ENCODE measurements at places on chromosomes 6 and 20. TPM values are rescaled to one million over a fixed set of nuclear protein-coding genes. Genes with fewer than 3 reads are reported as not detected.

- DNase-seq = no peak
Observed at GRCh38 chr6:36605560-36606391, 11.6 kb downstream of the SRSF3 start.

DNA sequence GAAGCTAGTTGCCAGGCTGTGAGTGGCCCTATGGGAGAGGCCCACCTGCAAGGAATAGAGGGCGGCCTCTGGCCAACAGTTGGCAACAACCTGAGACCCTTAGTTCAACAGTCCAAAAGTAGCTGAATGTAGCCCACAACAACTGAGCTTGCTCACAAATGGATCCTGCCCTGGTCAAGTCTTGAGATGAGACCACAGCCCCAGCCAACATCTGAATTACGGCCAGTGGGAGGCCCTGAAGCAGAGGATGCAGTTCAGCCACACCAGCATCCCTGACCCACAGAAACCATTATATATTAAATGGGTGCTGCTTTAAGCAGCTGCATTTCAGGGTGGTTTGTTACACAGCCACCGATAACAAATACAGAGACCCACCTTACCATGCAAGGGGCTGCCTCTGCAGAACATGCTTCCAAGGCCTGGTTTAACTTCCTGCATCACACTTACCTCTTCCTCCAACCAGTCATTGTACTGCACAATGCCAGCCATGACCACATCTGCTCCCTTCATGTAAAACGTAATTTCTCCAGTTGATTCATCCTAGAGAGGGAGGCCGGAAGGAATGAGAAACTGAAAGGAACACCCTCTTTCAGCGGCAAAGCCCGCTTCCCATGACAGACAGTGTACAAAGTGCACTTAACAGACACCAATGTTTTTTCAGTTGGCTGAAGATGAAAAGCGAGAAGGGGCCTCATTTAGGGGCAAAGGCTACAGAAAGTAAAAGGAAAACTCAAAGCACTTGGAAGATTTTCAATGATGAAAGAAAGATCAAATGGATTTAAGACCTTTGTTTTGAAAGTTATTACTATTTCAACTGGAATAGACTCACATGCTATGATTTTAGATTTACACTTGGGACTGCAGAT lies 86.2 kb upstream of the NFATC2 start:
- DNase-seq = no peak

GRCh38 chr6:83193747-83194566 lies 800 bp downstream of the RWDD2A start:
- DNase-seq = peak; percentile 7

- no peak for DNase-seq
Observed at GRCh38 chr6:52566853-52567279, 10.0 kb downstream of the TRAM2 start.

- no peak for DNase-seq
Observed at GRCh38 chr20:51636123-51636522, 93.6 kb upstream of the NFATC2 start.

- no peak for DNase-seq
Observed at GRCh38 chr6:44222486-44223318, 693 bp upstream of the SLC29A1 start.

DNA sequence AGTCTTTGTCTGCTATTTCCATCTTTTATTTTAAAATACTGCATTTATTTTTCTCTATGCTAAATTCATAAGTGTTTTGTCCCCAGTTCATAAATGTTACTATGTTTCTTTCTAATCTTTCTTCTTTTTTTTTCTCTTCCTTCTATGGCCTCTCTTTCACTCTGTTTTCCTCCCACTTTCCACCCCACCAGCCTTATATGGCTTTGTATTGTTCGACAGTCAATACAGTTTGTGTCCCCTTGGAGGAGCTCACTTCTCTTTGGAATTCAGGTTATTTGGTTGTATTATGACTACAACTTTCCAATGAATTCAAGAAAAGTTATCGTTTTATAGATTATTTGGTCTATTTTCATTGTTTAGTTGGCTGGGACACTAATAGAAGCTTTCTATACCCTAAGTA lies 393.5 kb downstream of the NKAIN2 start:
- DNase-seq = no peak

- DNase-seq = no peak
Observed at GRCh38 chr6:43376551-43376981, 7.1 kb upstream of the ZNF318 start.

DNA sequence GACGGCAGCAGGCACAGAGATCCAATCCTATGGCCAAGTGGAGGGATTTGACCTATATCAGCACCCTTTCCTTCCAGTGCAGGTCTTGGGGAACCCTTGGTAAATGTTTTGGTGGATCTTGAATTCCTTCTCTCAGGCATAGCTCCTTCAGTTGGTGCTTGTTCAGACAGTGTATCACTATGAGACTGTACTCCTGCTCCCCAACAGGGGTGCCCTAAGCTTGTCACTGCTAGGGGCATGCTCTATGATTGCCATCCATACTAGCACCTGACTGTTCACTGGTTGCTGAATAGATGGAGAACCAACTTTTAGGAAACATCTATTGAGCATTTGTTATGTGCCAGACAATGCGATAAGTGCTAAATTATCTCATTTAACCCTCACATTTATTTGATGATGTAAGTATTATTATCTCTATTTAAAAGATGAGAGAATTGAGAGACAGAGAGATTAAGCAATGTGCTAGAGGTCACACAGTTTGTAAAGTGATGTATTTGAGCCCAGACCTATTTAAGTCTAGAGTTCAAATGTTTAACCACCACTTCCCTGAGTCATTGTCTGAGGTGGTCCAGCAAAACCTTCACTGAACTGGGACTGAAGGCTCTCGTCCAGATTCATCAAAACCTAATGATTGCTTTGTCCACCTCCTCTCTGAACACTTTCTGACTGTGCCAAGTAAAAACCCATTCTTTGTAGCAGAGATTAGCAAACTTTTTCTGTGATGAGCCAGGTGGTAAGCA lies 34.3 kb downstream of the ADGRF1 start:
- DNase-seq = no peak

DNA sequence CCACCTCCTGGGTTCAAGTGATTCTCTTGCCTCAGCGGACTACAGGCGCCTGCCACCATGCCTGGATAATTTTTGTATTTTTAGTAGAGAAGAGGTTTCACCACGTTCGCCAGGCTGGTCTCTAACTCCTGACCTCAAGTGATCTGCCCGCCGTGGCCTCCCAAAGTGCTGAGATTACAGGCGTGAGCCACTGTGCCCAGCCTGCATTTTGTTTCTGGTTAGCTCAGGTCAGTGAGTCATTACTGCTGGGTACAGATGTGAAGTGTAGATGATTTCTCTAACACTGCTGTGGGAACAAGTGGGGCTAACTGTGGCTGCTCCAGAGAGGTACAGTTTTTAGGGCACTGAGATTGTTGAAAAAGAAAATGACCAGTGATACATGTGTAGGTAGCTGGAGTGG lies 188.6 kb downstream of the PRL start:
- no peak for DNase-seq

DNA sequence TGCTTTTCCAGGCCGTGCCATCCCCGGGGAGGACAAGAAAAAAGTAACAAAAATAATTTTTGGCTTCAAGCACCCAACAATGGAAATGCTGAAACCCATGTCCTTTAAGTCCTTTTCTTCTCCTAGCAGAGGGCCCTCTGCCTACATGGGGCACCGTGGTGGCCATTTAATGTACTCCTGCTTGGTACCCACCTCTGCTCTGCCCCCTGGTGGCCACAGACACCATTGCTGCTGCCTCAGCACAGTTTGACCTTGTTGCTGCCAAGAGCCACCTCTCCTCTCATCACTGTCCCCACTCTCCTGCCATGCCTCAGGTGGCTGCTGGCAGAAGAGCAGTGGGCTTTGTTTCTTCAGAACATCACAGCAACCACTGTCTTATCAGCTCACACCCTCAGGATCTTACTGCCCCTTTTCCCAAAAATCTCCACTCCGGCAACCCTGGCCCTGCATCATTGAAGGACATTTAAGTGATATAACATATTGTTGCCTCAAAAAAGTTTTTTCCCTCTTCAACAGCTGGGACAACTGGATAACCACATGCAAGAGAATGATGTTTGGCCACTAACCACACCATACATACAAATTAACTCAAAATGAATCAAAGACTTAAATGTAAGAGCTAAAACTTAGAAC lies 12.9 kb upstream of the ARMC2 start:
- peak; percentile 83 for DNase-seq

GRCh38 chr6:73739096-73739495 lies 43.1 kb downstream of the CD109 start:
- peak; percentile 24 for DNase-seq

DNA sequence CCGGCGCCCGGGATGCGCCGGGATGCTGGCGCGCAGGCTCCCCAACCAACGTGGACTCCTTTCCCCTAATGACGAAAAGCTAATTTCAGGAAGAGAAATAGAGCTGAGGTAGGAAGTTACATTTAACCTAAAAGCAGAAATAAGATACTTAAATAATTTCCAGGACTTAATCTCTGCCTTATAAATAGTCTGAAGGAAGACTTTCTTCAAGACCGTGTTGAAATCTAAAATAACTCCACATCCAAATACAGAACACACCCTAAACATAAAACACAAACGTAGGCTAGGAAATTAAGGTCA lies 1.3 kb downstream of the ASF1A start:
- peak; percentile 24 for DNase-seq

DNA sequence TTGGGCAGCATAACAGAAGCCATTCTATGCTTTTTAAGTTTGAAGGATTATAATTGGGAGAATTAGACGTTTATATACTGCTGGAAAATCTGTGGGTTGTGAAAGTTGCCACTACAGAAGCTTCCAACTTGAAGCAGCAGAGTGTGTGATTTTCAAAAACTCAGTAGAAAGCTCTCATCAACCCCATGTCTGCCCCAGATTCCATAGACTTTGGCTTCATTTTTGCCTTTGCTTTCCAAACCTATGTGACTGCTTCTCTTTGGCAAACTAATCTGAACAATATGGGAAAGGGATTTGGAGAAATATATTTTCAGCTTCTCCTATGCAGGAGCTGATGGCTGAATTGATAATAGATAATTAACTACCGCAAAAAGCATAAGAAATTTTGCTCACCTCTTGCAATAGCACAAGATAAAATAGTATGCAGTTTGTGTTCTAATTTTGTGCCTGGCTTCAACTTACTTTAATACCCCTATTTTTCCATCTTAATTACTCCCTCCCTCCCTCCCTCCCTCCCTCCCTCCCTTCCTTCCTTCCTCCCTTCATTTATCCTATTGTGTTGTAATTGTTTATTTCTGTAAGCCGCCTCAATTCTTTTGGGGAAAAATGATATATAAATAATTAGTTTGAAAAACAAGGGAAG lies 214.1 kb upstream of the HS3ST5 start:
- no peak for DNase-seq

The HLA-DRB1 gene
- 266 TPM for total RNA-seq

The MRPL18 gene
- 29.4 TPM for total RNA-seq

The TRIM15 gene
- total RNA-seq = not detected

The KCNK15 gene
- 0.27 TPM for total RNA-seq

The CFB gene
- total RNA-seq = 0.54 TPM

The TNFRSF6B gene
- total RNA-seq = 0.54 TPM

The STMN3 gene
- 97.2 TPM for total RNA-seq

The SYNDIG1 gene
- under 0.01 TPM for total RNA-seq
